ENCODE measurements at places on chromosomes 2 and 18. TPM values are rescaled to one million over a fixed set of nuclear protein-coding genes. Genes with fewer than 3 reads are reported as not detected.

DNA sequence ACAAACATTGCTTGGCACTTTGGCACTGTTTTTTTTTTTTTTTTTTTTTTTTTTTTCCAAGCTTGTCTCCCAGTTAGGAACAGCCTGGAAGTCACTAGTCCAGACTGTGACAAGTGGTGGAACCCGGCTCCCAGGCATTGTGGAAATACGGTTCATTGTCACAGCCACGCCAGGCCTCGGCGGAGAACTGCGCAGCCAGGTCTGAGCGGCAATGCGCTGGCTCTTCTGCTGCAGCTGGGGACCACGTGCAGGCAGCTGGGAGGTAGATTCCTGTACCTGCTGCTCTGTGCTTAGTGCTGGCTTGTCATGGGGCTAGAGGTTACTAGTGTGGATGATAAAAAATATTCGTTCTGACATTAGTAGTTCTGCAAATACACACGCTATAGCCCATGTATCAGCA is 5.0 kb downstream of the NTSR2 start:
- no peak for DNase-seq

The UBXN4 gene
- total RNA-seq: 96.2 TPM

GRCh38 chr2:120948662-120949011 is 213.0 kb downstream of the GLI2 start:
- no peak for DNase-seq

The TMEM247 gene
- not detected for total RNA-seq

GRCh38 chr18:78240101-78240500 is 739.5 kb upstream of the SALL3 start:
- no peak for DNase-seq

DNA sequence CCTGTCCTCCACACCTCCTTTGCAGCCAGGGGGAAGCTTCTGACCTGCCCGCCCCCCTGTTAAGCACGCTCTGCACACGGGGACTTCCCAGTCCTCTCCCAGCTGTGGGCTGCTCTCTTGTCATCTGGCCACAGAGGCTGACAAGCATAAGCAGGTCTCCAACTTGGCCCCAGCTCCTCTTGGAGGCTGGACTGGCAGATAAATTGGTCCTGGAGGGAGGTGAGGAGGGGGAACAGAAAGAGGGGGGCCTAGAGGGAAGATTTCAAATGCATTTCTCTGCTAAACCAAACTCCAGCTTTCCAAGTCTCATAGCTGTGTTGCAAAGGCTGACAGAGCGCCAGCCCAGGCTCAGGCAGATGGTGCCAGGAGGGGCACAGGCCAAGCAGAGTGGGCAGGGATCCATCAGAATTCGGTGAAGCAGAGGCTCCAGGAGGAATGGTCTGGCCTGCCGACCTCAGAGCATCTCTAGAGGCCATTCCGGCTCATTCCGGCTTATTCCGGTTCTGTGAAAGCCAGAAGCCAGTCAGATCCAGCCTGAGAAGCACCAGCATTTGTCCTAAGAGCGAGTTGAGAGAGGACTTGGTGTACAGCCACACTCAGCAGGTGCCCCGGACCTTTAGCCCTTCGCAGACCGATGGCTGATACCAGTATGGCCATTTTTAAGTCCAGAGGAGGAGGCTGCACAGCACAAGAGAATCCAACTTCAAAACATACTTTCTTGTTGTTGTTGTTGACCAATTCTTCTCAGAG is 508.9 kb upstream of the MYT1L start:
- no peak for DNase-seq

GRCh38 chr2:100580367-100581276 is 17.8 kb downstream of the PDCL3 start:
- DNase-seq: peak; percentile 74

The IL1F10 gene
- not detected for total RNA-seq

DNA sequence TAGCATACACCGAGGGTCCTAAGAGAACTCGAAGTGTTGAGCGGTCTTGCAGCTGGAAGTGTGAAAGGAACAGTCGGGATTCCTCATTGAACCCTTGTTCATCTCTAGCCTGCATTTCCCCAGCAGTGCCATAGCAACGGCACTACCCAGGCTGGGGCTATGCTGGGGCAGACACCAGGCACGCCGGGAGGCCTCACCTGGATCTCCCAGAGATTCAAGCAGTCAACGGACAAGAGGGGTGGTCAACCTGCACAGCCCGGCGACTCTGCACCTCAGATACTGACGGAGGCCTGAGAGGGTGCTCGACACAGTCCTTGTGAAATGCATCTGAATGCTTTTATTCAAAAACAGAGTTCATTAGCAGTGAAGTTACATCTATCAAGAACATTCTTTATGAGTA is 604.2 kb downstream of the GALR1 start:
- no peak for DNase-seq

DNA sequence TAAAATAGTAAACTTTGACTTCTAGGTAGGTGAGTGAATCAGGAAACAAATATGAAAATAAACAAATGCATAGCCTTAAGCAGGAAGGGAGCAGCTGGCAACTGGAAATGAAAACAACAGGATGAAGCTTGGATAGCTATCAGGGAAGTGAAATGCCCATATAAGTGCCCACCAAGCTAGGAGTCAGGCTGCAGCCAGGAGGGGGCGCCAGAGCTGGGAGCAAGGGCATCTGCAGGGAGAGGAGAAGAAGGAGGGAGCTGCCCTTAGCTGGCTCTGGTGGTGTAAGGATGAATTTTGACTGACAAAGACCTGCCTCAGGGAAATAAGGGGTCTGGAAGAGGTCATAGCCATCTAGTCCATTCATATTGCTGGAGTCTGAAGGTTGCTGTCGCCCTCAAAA is 298.3 kb downstream of the TDRD15 start:
- peak; percentile 21 for DNase-seq

The SOX11 gene
- not detected for total RNA-seq

- no peak for DNase-seq
Observed at GRCh38 chr2:239893236-239893515, 132.0 kb downstream of the NDUFA10 start.

GRCh38 chr2:44053052-44053451 is 57.3 kb upstream of the LRPPRC start:
- DNase-seq: no peak

- DNase-seq: no peak
Observed at GRCh38 chr2:144518748-144519596, 947 bp downstream of the ZEB2 start.

DNA sequence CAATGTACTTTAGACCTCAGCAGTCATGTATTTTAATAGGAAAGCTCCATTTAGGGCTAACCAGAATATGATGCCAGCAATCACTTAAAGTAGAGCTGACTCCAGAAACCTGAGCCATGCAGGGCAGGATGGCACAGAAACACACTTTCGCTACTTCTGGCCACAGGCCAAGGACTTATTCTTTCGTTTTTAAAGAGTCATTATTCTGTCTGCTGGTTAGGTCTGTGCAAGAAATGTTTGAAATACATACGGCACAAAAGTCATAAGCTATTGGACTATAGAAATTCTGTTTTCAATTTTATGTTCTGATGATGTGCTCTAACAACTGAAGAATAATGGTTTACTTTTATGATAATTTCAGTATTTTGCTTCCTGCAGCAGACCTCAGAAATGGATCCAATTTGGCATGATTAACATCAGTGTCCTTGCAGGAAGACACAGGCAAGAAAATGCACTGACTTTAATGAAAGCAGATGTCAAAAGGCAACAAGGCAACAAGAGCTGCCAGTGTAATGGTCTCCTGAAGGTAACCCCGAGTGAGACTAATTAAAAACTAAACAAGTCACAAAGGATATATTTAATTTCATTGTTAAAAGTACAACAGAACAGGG is 114.4 kb upstream of the CHRNA1 start:
- DNase-seq: no peak

- no peak for DNase-seq
Observed at GRCh38 chr2:145691659-145692058, 1171.7 kb upstream of the ZEB2 start.

The BBS5 gene
- total RNA-seq: 1.9 TPM

GRCh38 chr2:38497670-38498037 is 105.1 kb downstream of the HNRNPLL start:
- no peak for DNase-seq

- no peak for DNase-seq
Observed at GRCh38 chr2:56376699-56377665, 193.2 kb downstream of the CCDC85A start.

- DNase-seq: no peak
Observed at GRCh38 chr2:65016789-65017188, 27.6 kb downstream of the SLC1A4 start.

DNA sequence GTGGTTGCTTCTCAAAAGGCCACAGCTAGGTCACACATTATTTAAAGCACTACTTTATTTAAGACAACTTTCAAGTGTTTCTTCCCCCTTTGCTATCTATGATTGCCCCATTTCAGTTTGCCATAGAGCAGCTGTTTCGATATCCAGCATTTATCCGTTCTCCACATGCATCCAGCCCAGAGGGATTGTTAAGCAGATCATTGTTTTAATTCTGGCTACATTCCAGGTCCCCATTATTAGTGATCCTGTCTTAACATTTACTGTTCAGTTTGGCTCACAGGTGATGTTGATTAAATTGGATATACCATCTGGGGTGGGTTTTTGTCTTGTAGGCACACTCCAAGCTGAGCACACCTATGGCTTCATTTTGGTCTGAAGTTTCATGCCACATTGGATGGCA is 638.7 kb downstream of the ZEB2 start:
- DNase-seq: no peak

The ARHGAP25 gene
- 68.7 TPM for total RNA-seq

DNA sequence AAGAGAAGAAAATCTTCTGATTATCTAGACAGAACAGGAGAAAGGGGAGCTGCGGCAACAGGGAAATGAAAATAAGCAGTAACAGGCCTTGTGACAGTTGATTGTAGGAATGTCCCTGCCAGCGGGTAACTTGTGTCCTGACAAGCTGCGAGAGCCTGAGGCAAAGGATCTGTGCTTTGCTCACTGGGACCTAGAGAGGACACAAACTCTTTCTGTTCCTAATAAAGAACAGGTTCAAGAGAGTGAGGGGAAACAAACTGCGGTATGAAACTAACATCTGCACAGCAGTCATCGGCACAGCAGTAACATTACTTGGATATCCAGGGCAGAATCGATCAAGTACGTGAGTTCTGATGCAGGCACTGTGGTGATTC is 103.7 kb upstream of the THOC1 start:
- no peak for DNase-seq

The TXNDC2 gene
- not detected for total RNA-seq

GRCh38 chr2:38720613-38721241 is 30.4 kb downstream of the SRSF7 start:
- DNase-seq: no peak

DNA sequence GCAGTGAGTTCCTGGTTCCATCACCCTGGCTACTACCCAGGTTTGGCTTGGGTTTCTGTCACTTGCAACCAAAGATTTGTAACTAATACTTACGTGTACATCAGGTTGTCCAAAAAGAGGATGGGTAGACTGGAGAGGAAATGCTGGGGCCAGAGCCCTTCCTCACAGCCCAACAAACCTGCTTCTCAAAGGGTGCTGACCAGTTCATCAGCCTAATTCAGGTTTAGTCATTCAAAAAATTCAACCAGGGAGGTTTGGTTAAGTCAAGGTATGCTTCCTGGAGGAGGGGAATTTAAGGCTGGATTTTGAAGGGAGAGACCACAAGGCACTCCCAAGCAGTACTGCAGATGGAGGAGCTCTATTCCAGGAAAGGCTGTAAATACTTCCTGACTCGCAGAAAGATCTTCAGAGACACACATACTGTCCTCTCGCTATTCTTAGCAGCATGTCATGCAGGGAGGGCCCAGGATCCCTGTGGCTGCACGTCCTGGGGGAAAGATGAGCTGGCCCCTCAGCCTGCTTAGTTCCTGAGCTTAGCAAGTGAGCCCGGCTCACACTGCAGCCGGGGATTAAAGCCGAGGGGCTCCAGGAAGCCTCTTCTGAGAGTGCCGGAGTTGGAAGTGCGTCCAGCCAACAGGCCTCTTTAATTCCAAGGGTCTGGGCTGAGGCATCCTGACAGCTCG is 40.0 kb upstream of the BIN1 start:
- DNase-seq: peak; percentile 5

- DNase-seq: no peak
Observed at GRCh38 chr2:72743481-72743880, 82.4 kb downstream of the EXOC6B start.

DNA sequence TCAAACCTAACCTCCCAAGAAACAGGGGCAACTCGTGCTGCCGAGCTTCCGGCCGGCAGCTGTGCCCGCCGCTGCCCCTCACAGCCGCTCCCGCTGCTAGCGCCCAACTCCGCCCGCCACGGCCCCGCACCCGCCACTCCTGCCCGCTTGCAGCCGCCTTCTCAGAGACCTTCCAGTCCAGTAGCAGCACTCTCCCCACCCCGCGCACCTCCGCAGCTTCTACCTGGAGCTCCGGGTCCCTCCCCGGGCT is 722 bp upstream of the C2orf15 start:
- no peak for DNase-seq

DNA sequence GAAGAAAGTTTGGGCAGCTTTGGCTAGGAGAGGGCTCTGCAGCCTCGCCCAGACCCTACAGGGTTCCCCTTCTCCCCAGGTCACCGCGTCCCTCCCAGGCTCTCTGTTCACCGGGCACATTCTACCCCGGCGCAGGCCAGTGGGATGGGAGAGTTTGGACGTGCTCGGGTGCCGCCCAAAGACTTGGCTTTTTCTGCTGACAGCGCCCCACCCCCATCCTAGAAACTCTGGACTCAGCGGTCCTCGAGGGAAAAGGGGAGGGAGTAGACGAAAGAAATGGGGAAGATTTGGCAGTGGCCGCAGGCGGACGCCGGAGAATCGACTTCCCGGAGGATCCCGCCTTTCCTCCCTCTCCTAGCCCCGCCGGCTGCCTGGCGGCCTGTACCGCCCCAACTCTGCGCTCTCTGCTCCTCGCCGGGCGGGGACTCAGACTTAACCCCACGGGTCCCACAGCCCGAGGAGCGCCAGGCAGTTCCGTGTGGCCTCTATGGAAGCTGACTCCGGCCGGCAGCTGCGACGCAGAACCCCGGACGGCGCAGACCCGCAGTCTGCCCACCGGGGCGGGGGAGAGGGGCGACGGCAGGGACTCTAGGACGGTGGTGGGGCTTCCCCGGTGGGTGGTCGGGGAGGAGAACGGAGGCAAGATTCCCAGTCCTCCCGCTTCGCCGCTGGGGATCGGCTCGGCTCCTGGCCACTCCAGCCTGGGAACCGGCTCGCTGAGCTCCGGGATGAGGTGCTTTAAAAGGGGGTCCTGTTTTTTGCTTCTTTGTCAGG is 863 bp upstream of the SIX2 start:
- DNase-seq: no peak

GRCh38 chr18:58041633-58042032 is 2.4 kb upstream of the NEDD4L start:
- no peak for DNase-seq

DNA sequence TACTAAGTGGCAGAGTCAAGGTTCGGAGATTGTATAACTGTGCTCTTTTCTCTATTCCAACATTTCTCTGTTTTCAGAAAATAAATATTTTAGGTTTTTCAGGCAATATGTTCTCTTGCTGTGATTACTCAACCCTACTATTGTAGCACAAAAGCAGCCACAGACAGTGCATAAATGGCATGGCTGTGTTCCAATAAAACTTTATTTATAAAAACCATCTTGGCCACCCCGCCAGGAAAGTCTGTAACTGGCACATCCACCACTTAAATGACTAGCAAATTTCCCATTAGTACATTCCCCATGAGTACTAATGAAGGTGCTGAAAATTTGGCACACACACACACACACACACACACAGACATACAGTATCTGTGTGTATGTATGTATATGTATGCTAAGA is 30.8 kb upstream of the PARD3B start:
- DNase-seq: no peak

- DNase-seq: no peak
Observed at GRCh38 chr2:42401773-42402172, 40.8 kb upstream of the COX7A2L start.

The COL4A4 gene
- total RNA-seq: not detected

Data from activated CD8-positive, alpha-beta T cell treated with anti-CD3 and anti-CD28 coated beads, Interleukin-2, amount 10 ng/mL, durations not matched to agents 7 days and 5 days (primary cell).